ENCODE measurements at places on chromosomes 3 and 15.

- no peak for DNase-seq
These were observed 166.9 kb downstream of the MEIS2 start for GRCh38 chr15:36933255-36933990.

GRCh38 chr3:66362541-66362941, 138.3 kb downstream of the LRIG1 start:
- no peak for DNase-seq

- no peak for DNase-seq
These were observed 36.7 kb downstream of the SYN2 start for GRCh38 chr3:12040902-12041301.

DNA sequence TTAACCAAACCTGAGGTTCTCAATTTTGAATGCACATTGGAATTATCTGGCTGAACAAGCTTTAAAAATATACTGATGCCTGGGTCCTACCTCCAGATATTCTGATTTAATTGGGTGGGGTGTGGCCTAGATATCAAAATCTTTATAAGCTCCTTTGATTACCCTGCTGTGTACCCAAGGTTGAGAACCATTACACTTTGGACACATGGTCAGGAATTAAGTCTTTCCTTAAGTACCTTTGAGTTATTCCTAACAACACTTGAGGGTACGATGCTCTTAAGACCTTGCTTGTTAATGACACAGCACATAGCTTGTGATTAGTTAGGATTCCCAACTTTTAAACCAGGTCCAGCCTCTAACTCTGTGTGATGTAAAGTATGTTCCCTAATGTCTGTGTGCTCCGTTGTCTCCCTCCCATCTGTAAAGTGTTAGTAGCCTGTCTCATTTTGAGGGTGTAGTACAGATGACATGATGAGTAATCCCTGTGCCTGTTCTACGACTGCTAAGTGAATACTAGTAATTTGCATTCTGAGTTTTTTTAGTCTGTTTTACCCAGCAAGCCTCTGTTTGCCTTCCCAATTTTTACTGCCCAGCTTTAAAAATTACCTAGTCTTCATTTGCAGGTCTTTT, 154.9 kb downstream of the KLHL25 start:
- no peak for DNase-seq

DNA sequence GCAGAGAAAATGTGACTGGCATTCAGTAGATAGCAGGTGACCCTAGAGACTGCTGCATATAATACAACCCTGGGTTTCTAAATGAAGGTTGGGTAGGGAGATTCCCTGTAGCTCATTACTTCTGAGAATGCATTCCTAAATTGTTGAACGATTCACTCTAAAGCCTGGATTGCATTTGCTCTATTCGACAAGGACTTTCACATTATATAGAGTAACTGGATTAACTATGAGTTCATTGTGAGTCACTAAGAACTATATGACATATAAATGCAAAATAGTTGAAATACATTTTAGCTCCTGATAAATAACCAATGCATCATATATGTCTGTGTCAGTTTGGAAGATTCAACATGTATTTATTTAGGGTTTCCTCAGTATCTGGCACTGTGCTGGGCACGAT, 294.7 kb upstream of the CCDC54 start:
- no peak for DNase-seq

GRCh38 chr3:9913601-9914000, 3.3 kb upstream of the IL17RC start:
- DNase-seq: no peak

GRCh38 chr15:100348578-100348977, 6.8 kb upstream of the ADAMTS17 start:
- DNase-seq: no peak

Data from hypothalamus (tissue), 51 donors.